ENCODE measurements at places on chromosomes 2 and 18.

GRCh38 chr2:162677476-162677875, 161.1 kb downstream of the KCNH7 start:
- DNase-seq: no peak

DNA sequence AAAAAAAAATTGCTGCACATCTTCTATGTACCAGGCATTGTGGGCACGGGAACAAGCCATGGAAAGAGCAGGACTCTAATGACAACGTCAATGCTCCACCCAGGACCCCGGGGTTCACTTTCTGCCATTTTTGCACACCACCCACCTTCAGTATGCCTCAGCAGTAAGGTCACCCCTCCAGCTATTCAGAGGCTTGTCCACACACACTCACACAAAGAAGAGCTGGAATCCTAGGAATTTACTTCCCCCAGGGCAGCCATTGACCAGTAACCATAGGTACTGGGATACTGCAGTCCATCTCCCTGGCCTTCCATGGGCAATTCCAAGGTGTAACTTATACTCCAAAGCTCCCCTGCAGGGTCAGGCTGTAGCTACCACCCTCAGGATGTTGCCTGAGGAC, 170.8 kb downstream of the SUCLG1 start:
- DNase-seq: no peak

DNA sequence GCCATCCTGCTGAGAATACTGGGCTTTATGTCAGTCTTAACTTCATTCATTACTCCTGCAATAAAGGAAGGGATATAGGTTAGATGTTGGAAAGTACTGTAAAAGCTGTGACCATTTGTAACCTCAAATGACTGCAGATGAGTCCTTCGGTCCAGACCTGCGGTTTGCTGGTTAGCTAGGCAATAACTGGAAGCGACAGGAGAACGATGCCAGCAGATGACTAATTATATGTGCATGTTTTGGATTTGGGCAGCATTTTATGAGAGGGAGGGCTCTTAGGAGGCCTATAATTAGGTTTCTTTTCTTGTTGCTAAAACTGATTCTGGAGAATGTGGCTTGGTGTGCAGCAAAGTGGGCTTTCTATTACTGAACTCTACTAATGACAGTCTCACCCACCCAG, 205.6 kb downstream of the TMEM182 start:
- no peak for DNase-seq

- DNase-seq: peak; percentile 82
Measured at GRCh38 chr2:172552547-172553291, 3.2 kb upstream of the PDK1 start.

GRCh38 chr2:134127496-134127895, 126.4 kb upstream of the MGAT5 start:
- DNase-seq: no peak

DNA sequence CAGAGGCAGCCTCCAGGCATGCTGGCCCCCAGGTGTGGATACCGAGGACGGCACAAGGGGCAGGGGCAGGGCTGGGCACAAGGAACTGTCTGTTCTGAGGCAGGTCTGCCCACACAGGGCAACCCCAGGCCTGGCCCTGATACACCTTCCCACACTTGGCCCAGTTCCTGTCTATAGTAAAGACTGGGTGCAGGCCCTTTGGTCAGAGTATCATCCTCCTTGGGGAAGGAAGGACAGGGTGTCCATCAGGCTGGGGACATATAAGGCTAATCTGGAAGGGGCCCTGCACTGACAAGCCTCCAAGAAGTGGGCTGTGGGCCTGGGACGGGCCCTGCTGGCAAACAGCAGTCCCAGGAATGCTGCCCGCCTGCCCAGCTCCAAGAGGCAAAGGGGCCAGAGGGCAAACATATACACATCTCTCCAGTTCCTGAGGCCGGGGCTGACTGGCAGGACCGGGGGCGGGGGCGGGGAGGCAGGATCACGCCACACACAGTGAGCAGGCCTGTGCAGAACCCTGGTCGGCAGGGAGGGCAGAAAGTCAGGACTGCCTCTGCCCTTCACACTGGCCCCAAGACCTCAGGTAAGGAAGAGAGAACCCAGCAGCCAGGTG, 18.9 kb downstream of the SDC1 start:
- no peak for DNase-seq

GRCh38 chr2:216830346-216830745, 29.5 kb downstream of the TNP1 start:
- no peak for DNase-seq

- no peak for DNase-seq
Measured at GRCh38 chr18:57113799-57114420, 33.0 kb upstream of the BOD1L2 start.

GRCh38 chr2:8277921-8278571, 403.8 kb upstream of the ID2 start:
- DNase-seq: no peak

DNA sequence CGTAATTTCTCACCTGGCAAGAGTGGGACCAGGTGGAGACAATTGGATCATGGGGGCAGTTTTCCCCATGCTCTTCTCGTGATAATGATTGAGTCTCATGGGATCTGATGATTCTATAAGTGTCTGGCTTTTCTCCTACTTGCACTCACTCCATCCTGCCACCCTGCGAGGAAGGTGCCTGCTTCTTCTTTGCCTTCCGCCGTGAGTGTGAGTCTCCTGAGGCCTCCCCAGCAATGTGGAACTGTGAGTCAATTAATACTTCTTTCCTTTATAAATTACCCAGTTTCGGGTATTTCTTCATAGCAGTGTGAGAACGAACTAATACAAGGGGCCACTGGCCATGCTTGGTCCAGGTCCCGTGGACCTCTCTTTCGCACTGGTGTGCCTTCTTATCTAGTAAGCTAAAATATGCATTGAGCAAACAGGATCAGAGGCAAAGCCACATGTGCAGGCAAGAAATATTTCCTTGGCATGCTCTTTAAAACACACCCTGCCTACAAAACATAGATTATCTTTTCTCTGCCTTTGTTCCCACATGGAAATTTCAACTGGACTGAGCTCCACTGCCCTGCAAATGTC, 821.1 kb downstream of the TRIB2 start:
- no peak for DNase-seq

DNA sequence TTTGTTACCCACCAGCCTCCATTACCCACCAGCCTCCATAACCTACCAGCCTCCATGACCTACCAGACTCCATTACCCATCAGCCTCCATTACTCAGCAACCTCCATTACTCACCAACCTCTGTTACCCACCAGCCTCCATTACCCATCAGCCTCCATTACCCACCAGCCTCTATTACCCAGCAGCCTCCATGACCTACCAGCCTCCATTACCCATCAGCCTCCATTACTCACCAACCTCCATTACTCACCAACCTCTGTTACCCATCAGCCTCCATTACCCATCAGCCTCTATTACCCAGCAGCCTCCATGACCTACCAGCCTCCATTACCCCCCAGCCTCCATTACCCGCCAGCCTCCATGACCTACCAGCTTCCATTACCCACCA, 133.3 kb upstream of the HS6ST1 start:
- no peak for DNase-seq

- DNase-seq: peak; percentile 70
Measured at GRCh38 chr2:73175663-73176204, 26.6 kb upstream of the NOTO start.

GRCh38 chr18:22697561-22697960, 235.6 kb upstream of the RBBP8 start:
- DNase-seq: no peak

DNA sequence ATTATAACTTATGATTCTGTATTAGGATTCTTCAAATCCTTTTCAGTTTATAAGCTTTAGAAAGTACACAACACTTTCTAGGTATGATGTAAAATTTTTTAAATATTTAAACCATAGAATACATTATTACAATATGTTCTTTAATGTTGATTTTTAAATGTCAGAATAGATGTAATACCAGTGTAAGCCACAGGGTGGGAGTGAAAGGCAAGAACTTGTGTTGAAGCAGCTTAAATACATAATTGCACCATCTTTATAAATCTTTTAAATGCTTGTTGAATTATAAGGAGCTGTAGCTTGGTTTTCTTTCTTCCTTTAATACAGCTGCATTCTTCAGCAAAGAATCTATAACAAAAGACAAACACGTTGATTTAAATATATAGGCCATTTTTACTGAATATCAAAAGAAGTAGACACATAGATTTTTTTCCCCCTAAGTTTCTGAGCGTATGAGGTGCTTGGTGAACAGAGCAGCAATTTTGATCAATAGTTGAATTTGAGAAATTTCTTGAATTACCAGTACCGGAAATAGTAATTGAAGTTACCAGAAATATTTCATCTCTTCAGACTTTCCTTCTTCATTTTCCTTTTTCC, 63.0 kb downstream of the TANK start:
- DNase-seq: peak; percentile 67

GRCh38 chr2:211070547-211070946, 514.1 kb downstream of the CPS1 start:
- no peak for DNase-seq

GRCh38 chr2:151919786-151920185, 91.6 kb upstream of the ARL5A start:
- DNase-seq: peak; percentile 37

- peak; percentile 87 for DNase-seq
Measured at GRCh38 chr2:212109792-212110680, 428.6 kb downstream of the ERBB4 start.

- DNase-seq: no peak
Measured at GRCh38 chr2:74183878-74184277, 5.2 kb upstream of the MOB1A start.

GRCh38 chr18:7898181-7898580, 331.1 kb downstream of the PTPRM start:
- DNase-seq: no peak

- DNase-seq: no peak
Measured at GRCh38 chr2:202196727-202197126, 41.7 kb downstream of the SUMO1 start.

DNA sequence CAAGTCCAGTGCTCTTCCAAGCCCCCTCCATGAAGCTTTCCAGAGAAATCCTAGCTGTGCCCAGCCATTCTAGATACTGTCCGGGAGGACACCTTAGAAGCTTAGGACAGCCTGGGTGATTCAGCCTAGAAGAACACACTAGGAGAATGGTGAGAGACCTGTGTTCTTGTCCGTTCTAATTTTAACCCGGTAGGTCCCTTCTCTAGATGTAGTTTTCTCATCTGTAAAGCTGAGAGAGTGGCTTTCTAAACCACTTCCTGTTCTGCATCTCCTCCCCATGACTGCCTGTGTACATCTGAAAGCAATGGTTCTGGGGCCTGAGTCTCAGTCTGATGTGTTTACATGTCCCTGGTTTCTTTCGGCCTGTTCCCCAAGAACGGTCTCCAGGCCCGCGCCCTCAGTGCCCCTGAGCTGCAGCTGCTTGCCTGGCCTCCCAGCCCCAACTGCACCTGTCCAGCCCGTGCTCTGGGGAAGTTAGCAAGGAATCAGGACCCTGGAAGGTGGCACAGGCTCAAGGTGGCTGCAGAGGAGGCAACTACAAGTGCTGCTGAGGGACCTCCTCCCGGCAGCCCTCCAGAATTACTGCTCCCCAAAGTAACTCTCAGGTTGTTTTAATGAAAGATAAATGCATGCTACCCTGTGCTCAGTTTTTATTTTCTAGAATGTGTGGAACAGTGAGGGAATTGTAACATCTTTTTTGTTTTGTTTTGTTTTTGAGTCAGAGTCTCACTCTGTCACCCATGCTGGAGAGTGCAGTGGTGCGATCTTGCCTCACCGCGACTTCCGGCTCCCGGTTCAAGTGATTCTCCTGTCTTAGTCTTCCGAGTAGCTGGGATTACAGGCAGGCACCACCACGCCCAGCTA, 105.9 kb downstream of the LBH start:
- no peak for DNase-seq

DNA sequence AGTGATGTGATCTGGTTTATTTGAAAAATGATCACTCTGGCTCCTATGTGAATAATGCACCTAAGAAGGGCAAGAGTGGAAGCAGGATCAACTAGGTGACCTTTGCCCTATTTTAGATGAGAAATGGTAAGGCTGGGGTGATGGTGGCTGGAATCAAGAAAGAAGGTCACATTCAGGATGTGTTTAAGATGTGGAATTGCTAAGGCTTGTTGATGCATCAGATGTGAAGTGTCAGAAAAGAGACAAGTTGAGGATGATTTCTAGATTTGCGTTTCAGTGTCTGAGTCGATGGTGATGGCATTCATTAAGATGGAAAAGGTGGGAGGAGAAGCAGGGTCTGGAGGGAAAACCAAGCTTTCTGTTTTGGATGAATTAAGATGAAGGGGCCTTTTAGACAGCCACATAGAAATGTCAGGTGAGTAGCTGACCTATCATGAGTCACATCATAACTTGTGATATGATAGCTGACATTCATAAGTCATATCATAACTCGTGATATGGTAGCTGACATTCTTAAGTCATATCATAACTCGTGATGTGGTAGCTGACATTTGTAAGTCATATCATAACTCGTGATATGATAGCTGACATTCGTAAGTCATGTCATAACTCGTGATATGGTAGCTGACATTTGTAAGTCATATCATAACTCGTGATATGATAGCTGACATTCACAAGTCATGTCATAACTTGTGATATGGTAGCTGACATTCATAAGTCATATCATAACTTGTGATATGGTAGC, 101.2 kb upstream of the SEC11C start:
- DNase-seq: no peak

DNA sequence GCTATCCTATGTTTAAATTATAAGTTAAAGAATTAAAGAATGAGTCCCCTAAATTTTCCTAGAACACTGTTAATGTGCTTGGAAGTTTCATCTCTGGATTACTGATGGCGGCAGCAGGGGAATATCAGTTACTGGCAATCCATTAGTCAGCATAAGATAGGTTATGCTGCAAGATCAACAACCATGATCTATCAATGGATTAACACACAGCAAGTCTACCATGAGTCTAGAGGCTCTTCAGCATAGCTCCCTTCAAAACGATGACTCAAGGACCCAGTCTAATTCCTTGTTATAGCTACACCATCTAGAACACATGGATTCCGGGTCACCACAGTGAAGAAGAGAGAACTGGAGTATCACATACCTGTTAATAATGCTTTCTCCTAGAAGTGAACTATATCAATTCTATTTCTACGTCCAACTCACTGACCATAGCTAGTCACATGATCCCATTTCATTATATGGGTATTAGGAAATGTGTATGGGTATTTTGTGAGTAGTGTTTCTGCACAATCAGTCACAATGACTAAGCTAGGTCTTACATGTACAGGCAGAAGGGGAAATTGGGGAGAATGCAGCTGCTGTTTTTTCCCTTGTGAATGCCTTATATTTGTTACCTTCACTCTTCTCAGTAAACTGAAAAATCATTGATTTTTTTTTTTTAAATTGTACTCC, 108.3 kb upstream of the MAPRE2 start:
- DNase-seq: no peak

DNA sequence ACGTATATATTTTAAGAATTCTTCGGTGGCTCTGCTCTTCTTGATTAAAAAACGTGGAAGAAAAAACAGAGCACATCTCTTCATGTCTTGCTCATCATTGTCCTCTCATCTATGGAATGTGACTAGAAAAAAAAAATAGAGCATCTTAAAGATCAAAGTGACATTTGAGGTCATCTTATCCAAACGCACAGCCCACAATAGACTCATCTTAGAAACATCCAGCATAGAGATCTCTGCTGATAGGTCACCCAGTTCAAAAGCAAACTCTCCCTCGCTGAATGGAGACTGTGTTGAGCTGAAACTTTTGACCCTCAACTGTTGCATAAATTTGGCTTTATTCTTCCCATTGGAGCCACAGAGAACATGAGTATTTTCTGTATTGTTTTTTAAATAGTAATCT, 65.2 kb downstream of the CMPK2 start:
- no peak for DNase-seq

Data from lung microvascular endothelial cell (primary cell).